ENCODE measurements at places on chromosomes 13 and 19.

- DNase-seq = no peak
Measured at GRCh38 chr19:23203841-23204344, 46.3 kb downstream of the ZNF724 start.

GRCh38 chr19:12769689-12770088 lies 5.7 kb downstream of the HOOK2 start:
- DNase-seq = no peak

- no peak for DNase-seq
Measured at GRCh38 chr19:11921852-11922495, 2.9 kb upstream of the ZNF700 start.

DNA sequence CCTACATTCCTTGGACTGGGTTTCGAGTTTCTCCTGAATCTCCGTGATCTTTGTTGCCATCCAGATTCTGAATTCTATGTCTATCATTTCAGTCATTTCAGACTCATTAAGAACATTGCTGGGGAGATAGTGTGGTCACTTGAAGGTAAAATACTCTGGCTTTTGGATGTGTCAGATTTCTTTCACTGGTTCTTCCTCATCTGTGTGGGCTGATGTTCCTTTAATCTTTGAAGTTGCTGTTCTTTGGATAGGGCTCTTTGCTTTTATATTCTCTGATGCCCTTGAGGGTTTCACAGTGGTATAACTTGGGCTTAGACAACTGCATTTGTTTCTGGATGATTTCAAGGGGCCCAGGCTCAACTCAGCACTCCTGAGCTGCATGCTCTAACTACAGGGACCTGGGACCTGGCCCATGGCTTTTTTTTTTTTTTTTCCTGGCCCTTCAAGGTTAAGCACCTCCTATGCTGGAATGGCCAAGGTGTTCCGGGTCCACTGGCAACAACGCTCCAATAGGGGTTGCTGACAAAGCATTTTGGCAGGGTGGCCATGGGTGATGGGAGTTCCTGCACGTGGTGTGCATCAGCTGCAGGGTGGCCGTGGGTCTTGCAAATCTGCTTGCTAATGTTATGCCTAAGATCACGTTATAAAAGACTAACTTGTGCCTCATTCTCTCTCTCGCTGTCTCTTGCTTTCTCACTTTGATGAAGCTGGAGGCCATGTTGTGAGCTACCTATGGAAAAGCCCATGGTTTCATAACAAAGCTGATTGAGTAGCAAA lies 5.9 kb upstream of the SIGLEC7 start:
- no peak for DNase-seq

GRCh38 chr19:50835103-50835784 lies 1.9 kb upstream of the KLK15 start:
- no peak for DNase-seq

DNA sequence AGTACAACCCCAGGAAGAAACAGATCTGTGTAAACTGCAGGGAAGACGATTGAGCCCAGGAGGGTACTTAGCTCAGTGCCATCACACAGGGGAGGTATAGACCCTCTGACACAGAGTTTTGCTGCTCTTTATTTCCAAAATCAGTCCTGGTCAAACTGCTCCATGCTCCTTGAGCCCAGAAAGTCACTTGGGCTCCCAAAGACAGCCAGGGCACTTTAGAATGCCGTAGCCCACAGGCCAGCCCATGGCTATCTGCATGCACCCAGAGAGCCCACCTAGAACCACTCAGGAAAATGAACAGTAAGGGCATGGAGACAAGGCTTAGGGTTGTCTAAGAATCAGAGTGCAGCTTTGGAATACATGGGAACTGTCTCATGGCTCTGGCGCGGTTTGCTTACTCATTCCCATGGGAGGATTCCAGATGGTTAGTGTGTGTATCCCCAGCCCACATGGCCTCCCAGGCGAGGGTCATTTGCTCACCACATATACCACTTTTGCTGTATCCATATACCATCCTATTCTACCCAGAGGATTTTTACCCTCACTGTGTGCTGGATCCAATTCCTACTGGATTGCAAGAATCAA lies 14.7 kb upstream of the PDCD5 start:
- DNase-seq = no peak

GRCh38 chr19:33409906-33410685 lies 36.6 kb downstream of the CEBPG start:
- no peak for DNase-seq

DNA sequence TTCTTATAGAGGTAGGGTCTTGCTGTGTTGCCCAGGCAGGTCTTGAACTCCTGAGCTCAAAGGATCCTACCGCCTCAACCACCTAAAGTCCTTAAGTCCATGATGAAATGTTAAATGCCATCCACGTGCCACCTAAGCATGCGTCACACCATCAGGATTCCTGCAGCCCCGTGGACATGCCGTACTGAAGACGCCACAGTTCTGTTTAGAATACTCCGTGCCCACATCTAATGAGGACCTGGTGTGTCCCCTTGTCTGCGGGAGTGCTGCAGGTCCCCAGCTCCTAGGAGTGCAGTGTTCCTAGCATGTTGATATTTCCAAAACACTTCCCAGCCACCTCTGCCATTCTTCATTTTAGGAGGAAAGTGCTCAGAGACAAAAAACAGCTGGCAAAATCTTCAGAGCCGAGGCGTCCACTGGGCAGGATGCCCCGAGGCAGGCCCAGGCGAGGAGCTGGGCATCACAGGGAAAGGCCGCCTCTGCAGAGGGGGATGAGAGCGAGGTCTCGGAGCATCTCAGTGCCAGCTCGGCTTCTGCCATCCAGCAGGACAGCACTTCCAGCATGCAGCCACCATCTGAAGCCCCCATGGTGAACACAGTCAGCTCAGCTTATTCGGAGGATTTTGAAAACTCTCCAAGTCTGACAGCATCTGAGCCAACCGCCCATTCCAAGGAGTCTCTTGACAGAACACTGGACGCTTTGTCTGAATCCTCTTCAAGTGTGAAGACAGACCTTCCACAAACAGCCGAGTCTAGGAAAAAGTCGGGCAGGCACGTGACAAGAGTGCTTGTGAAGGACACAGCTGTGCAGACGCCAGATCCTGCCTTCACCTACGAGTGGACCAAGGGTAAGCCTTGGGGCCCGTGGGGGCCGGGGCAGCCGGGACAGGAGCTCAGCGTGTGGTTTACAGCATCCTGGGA lies 13.2 kb downstream of the C19orf44 start:
- DNase-seq = no peak

DNA sequence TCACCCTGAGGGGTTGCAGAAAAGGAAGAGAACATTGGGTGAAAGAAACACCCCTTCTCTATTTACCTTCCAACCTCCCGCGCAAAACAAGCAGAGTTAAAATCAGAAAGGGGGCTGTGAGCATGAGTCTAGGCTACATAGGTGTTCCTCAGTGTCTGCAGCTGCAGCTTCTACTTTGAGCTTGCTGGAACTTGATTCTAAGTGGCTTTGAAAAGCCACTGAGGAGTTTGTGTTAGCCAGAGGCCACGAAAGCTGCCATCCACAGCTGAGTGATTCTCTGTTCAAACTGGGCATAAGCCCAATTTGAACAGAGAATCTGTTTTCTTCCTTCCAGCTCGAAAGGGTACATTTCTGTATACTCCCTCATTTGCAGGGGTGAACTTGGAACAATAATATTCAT lies 343.9 kb downstream of the PCDH9 start:
- no peak for DNase-seq

GRCh38 chr13:44050450-44051063 lies 170.9 kb downstream of the LACC1 start:
- no peak for DNase-seq

- DNase-seq = no peak
Measured at GRCh38 chr19:1364070-1364704, 19.5 kb upstream of the NDUFS7 start.

GRCh38 chr19:7698583-7698982 lies 3.3 kb downstream of the FCER2 start:
- DNase-seq = no peak

DNA sequence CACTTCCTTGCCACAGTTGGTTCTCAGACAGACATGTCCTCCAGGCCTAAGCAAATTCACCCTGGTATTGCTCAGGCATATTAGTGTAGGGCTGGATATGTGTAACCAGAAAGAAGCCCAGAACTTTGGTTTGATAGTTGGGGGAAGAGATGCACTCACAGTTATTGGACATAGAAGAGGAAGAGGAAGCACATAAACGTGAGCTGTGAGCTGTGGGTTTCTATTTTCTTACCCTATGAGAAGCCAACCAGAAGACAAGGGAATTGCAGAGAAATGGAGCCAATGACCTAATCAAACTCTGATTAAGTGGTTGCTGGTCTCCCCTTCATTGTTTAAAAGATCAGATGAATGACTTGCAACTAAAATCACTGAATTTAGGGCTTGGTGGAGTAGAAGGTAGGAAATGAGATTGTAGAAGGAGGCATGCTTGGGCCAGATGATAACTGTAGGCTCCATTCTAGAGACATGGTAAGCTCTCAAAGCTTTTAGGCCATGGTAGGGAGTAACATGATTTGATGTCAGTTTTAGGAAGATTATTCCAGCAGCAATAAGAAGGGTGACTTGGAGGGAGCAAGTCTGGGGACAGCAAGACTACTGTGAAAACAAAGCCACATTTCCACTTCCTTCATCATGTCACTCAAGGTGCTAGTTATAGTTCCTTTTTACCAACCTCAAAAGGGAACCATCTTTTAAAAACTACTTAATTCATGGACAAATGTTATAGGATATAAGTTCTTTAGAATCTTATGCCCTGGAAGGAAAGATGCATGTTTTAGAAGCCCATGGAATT lies 24.1 kb upstream of the WDFY2 start:
- no peak for DNase-seq

DNA sequence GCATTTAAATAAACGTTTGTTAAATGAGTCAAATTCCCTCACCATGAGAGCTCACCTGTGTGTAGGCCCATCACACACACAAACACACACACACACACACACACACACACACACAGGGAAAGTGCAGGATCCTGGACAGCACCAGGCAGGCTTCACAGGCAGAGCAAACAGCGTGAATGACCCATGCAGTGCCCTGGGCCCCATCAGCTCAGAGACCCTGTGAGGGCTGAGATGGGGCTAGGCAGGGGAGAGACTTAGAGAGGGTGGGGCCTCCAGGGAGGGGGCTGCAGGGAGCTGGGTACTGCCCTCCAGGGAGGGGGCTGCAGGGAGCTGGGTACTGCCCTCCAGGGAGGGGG lies 8.5 kb upstream of the CEACAM5 start:
- DNase-seq = no peak

DNA sequence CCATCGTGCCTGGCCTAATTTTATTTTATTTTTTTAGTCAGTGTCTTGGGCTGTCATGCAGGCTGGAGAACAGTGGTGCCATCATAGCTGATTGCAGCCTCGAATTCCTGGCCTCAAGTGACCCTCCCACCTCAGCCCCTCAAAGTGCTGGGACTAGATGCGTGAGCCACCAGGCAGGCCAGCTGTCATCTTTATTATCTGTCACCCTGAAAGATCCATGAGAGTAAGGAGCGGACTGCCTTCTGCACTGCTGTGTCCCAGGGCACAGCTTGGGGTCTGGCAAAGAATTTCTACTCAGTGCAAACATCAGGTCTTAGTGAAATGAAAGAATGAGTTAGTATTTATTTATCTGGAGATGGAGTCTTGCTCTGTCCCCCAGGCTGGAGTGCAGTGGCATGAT lies 9.5 kb upstream of the TLE5 start:
- DNase-seq = no peak

- no peak for DNase-seq
Measured at GRCh38 chr13:110114316-110114715, 192.6 kb downstream of the COL4A1 start.

DNA sequence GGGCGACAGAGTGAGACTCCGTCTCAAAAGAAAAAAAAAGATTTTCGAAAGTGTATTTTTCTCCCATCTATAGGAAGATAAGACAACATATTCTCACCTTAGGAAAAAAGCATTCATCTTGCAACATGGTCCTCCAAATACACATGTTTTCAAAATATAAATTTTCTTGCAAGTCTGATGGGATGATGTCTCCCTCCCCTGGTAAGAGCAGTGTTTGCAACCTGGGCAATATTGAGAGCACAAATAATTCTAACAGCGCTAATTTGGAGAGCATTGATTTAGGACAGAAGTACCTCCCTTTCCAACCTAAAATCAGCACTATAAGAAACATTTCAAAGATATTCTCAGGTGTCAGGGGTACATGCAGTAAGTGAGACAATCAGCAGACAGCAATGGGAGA lies 61.0 kb upstream of the SHISA2 start:
- DNase-seq = no peak

GRCh38 chr19:45881909-45882528 lies 3.9 kb downstream of the IRF2BP1 start:
- DNase-seq = no peak

GRCh38 chr19:834216-834615 lies 6.6 kb downstream of the AZU1 start:
- no peak for DNase-seq

GRCh38 chr13:20570517-20570916 lies 3.6 kb downstream of the IFT88 start:
- DNase-seq = no peak

DNA sequence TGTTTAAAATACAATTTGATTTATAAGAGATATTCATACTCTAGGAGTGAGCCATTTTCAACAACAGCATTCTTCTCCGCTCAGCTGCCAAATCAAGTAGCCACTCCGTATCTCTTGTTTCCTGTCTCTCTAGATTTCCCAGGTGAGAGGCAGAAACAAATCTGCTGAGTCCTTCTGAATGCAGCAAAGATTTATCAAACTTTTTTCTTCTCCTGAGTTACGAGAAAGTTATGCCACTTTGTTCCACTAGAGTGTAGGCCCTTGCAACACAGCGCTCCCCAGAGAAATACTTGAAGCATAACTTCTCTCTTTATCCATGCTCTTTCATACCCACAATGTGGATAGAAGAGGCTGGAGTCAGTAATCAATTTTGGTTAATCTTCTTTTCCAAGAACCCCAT lies 1960.8 kb downstream of the OLFM4 start:
- no peak for DNase-seq

GRCh38 chr13:66830940-66831716 lies 399.0 kb downstream of the PCDH9 start:
- no peak for DNase-seq

DNA sequence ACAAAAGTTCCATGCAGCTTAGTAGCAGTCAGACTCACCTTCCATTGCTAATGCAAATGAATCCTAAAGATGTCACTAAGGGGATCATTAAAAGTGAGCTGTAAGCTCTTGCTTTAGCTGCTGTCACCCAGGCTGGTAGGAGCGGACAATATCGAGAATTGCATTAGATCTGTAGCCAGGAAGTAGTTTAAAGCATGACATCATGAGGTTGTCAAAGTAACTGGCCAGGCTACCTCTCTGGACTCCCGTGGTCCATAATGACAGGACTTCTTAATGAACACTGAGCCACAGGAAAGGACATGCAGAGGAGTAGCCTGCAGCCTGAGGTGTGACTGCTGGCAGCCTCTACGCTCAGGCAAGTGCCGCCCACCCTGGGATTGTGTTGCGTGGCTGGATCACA lies 522.3 kb upstream of the NBEA start:
- no peak for DNase-seq

- DNase-seq = no peak
Measured at GRCh38 chr13:100349594-100349993, 239.0 kb downstream of the GGACT start.
